SW 1271 (cell line): ENCODE measurements at places on chromosomes 2 and 18.

DNA sequence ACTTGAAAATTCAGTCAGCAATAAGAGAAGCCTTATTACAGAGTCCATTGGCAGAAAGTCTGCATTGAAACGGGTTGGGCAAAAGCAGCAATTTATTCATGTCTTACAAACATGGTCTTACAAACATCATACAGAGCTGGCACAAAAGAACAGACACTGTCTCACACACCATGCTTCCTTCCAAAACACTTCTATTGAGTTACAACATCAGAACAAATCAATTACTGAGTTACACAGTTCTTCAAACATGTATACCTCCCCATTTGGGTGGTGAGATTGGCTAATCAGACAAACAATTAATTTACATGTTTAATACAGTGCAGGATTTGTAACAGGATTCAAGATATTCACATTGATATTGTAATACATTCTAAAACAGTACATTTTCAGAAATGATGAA lies 9.5 kb downstream of the SYT4 start:
- DNase-seq = no peak

GRCh38 chr2:207390302-207391095 lies 139.3 kb upstream of the CREB1 start:
- no peak for DNase-seq

- peak; percentile 52 for DNase-seq
Measured at GRCh38 chr2:219218217-219218731, 484 bp downstream of the ABCB6 start.

DNA sequence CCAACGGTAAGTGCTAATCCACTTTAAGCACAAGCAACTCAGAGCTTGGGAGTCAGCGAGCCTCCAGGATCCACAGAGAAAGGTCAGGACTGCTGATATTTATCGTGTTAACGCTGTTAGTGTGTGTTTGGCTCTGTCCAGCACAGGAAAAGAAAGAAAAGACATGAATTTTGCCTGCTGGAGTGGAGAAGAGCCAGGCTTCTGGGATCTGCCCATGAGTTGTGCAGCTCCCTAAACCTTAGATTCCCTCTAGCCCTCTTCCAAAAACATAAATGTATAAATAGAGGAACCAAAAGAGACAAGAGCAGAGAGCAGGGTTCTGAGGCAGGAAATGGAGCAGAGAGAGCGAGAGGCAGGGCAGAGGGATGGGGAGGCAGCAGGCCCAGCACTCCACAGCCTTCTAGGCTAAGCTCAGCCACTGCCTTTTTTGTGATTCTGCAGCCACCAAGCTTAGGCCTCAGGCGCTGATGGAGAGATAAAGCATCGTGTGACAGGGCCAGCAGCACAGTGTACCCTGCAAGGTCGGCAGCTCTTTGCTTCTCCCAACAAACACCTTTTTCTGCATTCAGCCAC lies 14.5 kb upstream of the MAT2A start:
- DNase-seq = no peak

DNA sequence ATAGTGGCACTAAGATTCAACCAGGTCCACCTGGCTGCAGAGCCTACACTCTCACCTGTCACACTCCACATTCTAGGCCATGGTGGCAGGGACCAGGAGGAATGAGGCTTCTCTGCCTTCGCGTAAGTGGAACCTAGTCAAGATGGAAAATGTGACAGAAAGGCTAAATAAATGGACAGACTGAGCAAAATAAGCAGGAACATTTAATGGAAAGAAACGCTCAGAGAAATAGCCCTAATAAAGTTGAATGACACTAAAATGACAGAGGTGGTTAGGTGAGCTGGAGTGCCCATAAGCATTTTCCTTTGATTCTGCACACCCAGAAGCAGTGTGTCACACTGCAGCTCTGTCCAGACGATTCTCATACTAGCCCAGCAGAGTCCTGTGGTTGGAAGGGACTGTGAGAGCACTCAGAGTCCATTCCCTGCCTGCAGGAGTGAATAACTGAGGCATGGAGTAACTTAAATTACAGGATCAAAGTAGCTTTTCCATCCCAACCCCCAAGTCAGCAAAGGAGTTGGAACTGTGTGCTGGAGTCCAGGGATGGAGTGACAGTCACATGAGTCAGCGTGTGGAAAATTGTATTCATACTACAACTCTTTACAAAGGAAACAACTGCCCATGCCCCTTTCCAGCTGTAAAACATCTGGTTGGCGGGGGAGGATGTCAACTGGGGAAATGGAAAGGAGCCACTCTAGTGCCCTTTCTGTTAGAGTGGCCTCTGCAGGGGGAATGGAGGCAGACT lies 105.4 kb upstream of the LGALSL start:
- no peak for DNase-seq

DNA sequence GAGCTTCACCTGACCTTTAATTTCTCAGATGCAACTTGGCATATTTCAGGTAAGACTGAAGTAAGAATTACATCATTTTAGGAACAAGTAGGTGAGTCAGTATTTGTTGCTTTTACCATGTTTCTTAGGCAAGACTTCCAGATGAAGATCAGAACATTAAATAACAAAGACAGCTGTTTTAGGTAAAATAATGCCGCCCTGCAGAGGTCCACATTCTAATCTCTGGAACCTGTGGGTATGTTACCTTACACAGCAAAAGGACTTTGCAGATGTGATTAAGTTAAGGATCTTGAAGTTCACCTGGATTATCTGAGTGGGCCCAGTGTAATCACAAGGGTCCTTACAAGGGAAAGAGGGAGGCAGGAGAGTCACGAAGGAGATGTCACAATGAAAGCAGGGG lies 39.3 kb downstream of the ICOS start:
- no peak for DNase-seq
